ENCODE measurements at places on chromosomes 4 and X.

- no peak for DNase-seq
These were observed 493.5 kb upstream of the PRKX start for GRCh38 chrX:4206941-4207340.

GRCh38 chr4:26701786-26702227 is 117.9 kb downstream of the TBC1D19 start:
- no peak for DNase-seq

GRCh38 chr4:54683616-54684346 is 26.0 kb downstream of the KIT start:
- DNase-seq, result peak; percentile 10

GRCh38 chr4:1693131-1693896 is 9.2 kb upstream of the FAM53A start:
- peak; percentile 45 for DNase-seq

DNA sequence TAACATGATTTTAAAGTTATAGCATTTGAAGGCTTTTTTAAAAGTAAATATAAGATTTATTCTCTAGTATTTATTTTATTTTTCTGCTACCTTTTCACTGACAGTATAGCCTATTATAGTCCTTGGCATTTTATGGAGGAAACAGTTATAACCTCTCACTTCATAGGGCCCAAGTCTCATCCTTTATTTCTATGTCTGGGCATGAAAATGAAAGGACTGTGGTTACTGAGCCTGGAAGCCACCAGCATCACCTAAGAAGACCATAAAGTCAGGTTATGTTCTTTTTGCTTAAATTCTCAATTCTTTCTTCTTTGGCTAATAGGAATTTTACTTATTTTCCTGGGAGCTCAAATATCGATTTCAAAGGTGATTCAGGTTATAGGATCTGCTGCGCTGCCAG is 494.7 kb upstream of the TECRL start:
- no peak for DNase-seq

GRCh38 chrX:12955882-12956703 is 18.8 kb upstream of the TMSB4X start:
- DNase-seq, result no peak

All from activated naive CD8-positive, alpha-beta T cell treated with anti-CD3 and anti-CD28 coated beads, Interleukin-2, amount 50 U/mL, for 16 hours (primary cell).